Brain pericyte (primary cell): ENCODE measurements at places on chromosomes 6 and 20.

DNA sequence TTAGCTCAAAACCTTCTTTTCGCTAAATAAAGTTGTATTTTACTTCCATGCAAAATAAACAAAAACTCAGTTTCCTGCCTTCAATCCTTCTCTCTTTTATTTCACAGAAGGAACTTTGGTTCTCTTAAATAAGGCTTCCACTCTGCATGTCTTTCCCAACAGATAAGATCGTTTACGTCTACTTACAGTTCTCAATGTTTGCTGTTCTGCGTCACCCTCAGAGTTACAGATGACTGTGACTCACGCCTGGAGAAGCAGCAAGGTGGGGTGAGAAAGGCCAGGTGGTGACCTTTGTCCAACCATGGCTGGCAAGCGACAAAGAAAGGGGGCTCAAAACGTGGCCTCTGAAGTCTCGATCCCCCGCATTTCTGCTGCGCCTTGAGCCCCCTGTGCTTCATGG, 51.4 kb upstream of the RPS6KA2 start:
- no peak for DNase-seq

- DNase-seq = no peak
These were observed 3.4 kb downstream of the KCNB1 start for GRCh38 chr20:49478754-49479689.

GRCh38 chr6:89372506-89372901, 20.0 kb upstream of the UBE2J1 start:
- DNase-seq = no peak

DNA sequence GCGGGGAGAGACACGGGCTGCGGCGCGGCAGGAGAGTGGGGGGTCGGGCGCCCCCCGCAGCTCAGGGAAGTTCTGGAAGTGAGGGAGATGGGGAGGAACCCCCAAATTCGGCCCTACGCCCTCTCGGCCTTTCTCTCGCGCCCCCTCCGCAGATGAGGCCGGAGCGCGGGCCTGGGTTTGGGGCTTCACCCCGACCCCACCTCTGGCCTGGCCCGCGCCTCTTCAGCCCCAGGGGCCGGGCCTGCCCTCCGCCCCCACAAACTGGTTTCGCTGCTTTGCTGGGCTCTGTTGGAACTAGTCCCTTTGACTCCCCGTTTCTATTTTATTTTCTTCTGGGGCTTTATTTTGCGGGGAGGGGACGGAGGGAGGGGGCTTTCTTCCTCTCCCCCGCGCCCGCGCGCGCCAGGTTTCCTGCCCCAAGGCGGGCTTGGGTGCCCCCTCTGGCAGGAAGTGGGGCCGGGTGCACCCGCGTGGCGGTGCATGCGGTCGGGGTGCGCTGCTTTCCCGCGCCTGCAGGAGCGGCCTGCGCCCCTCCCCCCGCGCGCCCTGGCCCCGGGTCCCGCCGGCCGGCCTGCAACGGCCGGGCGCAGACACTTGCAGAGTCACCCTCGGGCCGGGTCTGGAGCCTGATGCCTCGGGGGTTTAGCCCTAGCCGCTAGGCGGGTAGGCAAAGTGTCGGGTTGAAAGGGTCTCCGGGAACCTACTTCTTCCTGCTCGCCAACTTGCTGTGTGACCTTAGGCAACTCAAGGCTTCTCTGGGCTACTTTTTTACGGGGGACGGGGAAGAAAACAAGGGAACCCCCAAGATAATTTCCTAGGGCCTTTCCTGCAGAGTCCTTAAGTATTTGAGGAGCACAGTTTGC, 1.3 kb downstream of the HMGA1 start:
- DNase-seq = no peak

DNA sequence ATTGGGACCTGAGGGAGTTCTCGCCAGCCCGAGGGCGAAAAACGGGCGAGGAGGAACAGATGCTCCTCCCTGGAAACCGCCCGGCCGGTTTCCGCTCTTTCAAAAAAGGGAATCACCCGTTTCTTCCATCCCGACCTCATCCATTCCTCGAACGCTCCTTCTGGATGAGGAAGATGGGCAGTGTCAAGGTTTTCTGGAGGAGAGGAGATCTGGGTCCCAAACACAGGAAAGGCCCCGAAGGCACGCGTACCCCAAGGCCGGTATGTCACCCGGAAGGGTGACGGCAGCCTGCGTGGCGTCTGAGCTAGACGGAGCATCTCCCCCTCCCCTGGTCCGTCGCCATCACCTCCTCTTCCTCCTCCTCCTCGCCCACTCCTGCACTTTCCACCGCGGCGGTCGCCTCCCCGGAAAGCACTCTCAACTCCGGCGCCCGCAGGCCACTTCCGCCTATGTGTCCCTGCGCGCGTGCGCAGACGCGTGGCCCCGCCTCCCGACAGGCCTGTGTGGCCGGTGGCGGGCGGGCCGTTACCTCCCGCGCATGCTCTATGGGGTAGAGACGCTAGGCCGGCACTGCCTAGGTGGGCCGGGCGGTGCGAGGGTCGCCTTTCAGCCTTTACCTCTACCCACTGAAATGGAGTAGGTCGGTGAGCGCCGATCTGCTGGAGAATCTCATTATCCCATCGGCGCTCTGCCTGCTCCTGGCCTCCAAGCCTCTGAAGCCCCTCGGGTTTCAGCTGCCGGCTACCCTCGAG, at the start of gene SLC35B3:
SLC35B3 (minus strand) TSS at position 453 of the 752 bp plus-strand sequence.
- DNase-seq = peak; percentile 82

- no peak for DNase-seq
These were observed 35.0 kb upstream of the SGK1 start for GRCh38 chr6:134352786-134353480.

DNA sequence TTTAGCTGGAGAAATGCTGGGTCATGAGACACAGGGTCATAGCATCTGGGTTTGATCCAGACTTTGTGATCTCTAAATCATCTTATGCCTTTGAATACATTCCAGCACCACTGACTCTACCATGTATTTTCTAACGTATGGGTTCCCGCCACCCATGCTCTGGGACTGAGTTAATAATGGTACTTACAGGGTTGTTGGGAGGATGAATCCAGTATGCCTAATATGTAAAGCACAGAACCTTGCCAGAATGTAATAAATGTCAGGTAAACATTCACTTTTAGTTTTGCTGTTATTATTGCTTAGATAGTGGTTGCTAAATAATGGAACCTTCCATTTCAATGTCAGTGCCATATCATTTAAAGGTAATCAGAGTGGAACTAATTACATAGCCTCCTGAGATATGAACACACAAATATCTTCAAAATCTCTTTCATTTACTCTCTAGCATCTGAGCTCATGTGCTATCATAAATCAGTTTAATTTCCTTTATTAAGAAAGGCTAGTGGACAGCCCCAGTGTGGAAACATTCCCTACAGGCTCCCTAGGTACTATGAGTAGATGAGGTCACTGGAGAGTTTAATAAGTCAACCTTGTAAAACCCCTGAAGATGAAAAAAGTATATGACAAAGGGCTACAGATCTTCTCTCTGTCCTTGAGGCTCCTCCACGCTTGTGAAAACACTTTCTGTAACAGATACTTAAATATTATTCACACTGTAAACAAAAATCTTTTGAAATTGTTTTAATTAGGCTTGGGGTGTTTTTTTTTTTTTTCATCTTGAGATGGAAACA, 226.6 kb downstream of the ALDH8A1 start:
- no peak for DNase-seq

- DNase-seq = no peak
These were observed 142.3 kb upstream of the SLC22A16 start for GRCh38 chr6:110618591-110619267.

GRCh38 chr6:3456898-3457709, at the start of gene SLC22A23:
TSS of gene SLC22A23 (minus strand) at chr6:3457050. CDS start at chr6:3456559, 491 bp downstream.
- no peak for DNase-seq

DNA sequence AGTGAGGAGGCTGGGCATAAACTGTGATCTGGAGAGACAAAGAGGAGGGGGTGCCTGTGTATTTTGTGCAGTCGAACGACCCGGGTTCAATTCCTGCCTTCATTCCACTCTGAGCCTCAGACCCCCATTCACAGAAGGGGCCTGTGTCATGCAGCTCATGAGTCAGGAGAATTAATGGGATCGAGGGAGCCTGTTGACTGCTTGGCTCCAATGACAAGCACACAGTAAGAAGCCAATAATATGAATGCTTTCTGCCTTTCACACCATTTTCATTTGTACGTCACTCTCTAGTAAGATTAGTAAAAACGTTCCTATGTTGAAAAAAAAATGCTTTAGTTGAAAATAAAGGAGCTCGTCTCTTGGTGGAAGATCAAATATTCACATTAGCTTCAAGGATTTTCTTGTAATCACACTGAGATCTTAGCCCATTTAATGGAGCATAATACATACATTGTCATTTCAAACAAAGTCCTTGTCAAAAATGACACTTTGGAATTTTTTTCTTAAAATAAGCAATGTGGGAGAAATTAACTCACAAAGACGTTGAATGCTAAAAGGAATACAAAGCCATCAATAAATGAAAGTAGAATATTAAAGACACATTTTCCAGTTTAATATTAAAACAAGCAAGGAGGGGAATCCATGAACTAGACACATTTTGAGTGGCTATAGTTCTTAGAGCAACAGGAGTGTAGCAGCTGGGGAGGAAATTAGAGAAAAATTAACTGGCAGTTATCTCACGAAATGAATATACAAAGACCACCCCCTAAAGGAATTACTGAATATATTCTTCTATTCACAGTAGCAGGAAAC, 246.7 kb upstream of the AFDN start:
- DNase-seq = no peak

DNA sequence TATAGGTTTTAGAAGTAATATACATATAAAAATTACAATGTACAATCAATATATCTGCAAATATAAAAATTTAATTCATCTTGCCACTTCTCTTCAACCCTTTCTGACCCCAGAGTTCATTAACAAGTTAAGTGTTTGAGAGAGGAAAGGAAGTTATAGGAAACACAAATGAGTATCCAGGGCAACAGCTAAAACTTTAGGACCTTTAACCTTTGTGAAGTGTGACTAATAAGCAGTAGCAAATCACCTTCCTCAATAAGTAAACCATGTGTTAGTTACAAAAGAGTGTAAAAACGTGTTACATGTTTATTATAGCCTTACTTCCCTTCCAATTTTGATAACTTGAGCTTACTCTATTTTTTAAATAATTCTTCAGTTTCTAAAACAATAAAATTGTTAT, 73.4 kb upstream of the SIM1 start:
- DNase-seq = no peak

DNA sequence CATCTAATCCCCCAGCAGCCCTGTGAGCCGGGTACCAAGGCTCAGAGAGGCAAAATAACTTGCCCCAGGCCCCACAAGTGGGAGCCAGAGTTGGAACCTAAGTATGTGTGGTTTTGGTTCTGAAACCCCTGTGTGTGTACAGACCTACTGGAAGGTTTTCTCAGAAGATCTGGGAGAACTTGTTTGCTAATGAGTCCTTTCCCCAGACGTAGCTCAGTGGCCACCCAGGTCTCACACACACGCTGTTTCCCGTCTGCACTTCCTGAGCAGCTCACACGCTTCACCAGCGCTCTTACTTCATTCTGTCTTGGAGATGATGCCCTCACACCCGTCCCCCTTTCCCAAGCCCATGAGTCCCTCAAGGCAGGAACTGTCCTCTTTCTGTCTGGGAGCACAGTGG, 8.2 kb downstream of the CCN5 start:
- DNase-seq = no peak

- DNase-seq = no peak
These were observed 116.9 kb downstream of the TMEM242 start for GRCh38 chr6:157206359-157206815.

GRCh38 chr6:33700391-33701050, 11.0 kb downstream of the UQCC2 start:
- no peak for DNase-seq

GRCh38 chr6:11632231-11632630, 94.7 kb downstream of the TMEM170B start:
- DNase-seq = no peak

DNA sequence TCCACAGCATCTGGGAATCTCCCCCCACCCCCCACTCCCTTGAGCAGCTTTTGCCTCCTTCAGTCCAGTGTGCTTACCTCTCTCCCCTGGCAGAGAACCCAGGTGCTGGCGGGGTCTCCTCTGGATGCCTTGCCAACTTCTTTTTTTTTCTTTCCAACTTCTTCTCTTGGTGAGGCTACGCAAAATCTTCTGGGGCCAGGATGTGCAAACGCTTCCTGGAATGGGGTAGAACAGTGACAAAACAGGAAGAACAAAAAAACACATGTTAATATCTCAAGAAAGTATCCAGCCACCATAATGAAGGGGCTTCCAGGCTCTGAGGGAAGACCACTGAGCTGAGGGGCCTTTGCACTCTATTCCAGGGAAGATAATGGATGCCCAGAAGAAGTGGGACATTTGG, 53.9 kb upstream of the DDR1 start:
- DNase-seq = no peak

DNA sequence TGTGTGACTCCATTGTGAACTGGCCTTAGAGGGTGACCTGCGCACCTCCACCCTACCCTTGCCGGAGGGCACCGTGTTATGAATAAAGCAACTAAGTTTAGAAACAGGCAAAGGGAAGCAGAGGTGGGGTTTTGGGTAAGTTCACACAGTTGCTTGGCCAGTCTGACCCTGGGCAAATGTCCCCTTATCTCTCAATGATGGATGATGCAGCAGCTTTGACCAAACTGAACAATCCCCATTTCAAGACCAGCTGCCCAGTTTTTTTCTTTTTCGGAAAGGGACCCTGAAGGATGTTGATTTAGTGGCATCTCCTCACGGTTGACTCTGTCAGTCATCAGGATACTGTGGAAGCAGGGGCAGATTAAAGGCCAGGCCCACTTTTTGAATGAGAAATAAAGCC, 68.7 kb upstream of the PRDM1 start:
- DNase-seq = no peak

DNA sequence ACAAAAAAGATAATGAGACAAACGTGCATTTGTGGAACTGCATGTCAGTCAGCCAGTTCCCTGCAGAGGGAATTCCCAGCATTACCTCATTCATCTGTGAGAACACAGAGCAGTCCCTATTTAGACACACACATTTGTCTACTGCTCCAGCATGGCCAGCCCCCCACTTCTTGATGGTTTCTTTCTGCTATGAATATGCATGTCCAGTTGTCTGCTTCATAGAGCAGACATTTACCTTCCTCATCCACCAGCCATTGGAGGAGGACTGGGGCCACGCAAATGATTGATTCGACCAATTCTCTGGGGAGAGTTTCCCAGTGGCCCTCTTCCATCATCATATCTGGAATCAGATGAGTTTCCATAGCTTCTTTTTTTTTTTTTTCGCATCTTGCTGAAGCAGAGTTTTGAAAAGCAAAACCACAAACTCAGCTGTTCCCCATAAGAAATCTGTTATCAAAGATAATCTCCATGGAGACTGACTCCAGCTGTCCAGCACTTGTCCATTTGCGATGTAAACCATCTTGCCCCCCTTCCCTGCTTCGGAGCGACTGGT, 11.8 kb downstream of the ENPP1 start:
- no peak for DNase-seq

DNA sequence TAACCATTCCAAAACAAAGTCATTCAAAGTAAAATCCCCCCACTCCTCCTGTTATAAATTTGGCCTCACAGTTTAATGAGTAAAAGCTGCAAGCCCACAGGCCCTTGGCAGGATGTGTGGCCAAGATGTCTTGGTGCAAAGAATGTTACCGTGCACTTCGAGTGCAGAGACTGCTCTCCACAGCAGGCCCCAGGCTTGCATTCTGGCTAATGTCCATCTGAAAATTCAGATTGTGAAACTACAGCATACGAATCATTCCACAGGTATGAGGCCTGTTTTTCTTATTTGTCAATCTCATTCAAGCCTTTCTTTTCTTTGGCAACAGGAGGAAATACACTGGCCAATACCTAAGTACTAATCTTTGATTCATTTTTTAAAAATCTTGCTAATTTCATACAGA, 7.1 kb downstream of the RPS6KA2 start:
- peak; percentile 71 for DNase-seq
